ENCODE measurements at places on chromosomes 6 and 20.

- no peak for DNase-seq
These were observed 16.1 kb upstream of the SPACA1 start for GRCh38 chr6:88031550-88031949.

DNA sequence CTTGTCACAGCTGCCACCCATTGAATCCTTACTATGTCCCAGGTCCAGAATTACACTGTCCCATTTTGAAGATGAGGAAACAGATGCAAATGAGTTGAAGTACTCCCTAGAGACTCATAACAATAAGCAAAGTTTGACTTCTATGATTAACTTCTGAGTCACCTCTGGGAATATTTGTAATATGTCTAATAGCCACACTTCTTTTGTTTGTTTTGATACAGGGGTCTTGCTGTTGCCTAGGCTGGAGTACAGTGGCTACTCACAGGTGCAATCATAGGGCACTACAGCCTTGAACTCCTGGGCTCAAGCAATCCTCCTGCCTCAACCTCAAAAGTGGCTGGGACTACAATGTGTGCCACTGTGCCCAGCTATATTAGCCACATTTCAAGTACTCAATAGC, 11.4 kb upstream of the SOX12 start:
- no peak for DNase-seq

GRCh38 chr20:25535762-25536161, 49.6 kb downstream of the NINL start:
- no peak for DNase-seq

DNA sequence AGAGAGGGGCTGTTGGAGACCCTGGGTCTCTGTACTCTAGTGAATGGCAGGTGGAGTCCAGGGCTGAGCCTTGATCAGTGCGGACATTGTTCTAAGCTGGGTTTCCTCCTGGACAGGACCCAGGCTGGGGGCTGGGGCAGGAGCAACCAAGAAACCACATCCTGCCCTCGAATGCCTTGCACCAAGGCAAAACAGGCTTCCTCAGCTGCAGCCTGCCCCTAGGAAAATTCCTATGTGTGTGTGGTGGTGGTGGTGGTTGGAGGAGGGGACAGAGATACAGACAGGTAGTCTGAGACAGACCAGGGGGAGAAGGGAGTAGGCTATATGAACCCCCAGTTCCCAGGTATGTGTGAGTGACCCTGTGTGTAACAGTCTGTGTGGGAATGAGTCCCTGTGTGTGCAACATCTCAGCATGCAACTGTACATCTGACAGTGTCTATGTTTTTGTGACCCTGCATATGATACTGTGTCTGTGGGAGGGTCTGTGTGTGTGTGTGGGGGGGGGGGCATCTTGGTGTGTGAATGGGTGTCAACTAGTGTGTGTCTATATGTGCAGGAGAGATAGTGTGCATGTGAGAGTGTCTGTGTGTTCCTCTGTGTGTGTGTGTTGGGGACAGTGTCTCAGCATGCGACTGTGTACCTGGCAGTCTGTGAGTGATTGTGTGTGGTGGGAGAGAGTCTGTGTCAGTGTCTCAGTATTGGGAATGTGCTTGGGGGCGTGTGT, 3.0 kb downstream of the GLP1R start:
- no peak for DNase-seq

DNA sequence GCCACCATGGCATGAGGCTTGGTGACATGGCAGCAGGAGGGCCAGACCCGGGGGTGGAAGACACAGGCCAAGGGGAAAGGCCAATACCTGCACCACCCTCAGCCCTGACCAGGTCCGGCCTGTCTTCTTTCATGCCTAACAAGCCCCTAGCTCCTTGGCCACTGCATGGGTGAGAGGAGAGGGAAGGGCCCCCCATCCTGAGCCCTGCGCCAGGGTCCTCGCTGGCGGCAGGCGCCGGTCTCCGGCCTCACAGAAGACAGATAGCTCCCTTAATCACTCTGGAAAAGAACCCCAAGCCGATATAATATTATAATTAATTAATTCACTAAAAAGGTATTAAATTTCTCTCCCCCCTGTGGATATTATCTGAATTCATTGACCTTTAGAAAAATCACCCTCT, 41.4 kb downstream of the MDFI start:
- no peak for DNase-seq

DNA sequence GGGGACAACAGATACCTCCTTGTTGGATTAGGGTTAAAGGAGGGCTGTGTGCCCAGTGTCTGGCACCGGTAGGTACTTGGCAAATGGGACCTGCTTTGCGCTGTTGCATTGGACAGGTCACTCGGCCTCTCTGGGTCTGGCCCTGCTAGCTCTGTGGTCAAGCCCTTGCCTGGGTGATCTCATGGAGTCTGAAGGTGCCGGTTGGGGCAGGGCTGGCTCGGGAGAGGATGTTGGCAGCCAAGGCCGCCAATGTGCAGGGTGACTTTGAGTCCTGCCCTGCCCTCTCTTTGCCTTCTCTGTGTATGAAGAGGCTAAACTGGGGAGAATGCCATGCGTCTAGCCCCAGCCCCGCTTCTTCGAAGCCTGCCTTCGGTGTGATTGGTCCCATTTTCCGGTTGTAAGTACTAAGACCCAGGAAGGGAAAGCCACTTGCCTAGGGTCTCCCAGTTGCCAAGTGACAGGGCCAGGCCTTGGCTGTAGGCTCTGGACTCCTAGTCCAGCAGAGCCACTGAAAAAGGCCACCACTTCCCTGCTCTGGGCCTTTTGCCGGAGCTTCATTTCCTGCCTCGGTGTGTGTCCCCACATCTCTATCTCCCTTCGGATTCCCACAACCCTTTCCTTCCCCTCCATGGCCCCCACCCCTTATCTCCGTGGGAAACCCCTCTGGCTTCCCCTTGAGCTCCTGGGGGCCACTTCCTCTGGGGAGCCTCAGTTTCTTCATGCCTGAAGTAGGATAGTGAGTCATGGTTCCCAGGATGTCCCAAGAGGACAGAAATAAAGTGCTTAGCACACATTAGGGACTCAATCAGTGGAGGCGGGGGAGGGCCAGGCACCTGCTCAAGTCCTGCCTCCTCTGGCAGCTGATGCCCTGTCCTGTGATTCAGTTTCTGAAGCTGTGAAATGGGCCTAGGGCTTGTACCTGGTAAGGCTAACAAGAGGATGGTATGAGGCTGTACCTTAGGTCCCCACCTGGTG, 3.9 kb downstream of the SRC start:
- DNase-seq: no peak

GRCh38 chr20:31716818-31717477, 5.7 kb downstream of the BCL2L1 start:
- DNase-seq: no peak

DNA sequence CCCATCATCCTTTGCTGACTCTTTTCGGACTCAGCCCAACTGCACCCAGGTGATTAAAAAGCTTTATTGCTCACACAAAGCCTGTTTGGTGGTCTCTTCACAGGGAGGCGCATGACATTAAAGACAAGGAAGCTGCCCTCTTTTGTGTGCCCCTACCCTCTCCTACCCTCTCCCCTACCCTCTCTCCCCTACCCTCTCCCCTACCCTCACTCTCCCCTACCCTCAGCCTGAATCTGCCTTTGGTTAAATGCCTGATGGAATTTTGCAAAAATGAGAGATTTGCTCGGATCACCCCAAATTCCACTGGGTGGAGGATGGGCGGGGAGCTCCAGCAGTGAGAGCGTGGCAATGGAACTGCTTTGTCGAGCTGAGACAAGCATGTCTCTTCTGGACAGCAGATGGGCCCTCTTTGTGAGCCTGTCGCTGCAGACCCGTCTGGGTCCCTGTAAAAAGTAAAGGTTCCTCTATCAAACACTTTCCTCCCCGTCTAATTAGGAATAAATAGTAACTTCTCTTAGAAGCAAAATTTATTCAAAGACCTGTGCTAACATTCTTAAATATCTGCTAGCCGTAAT, 76.4 kb upstream of the MLN start:
- no peak for DNase-seq

DNA sequence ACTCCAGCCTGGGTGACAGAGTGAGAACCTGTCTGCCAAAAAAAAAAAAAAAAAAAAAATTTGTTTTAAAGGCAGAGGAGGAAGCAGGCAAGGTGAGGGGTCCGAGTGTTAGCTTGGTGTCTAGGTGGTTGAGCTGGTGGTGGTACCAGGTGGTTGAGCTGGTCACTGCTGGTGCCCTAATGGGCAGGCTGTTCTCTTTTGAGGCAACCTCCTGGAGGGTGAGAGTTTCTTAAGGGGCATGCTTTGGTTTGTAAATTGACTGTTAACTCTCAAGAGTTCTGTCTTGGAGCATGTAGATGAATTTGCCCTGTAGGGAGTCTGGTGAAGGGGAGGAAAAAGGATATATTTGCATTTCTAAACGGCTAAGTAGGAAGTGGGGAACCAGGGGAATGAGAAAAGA, 52.7 kb downstream of the BANF2 start:
- no peak for DNase-seq

DNA sequence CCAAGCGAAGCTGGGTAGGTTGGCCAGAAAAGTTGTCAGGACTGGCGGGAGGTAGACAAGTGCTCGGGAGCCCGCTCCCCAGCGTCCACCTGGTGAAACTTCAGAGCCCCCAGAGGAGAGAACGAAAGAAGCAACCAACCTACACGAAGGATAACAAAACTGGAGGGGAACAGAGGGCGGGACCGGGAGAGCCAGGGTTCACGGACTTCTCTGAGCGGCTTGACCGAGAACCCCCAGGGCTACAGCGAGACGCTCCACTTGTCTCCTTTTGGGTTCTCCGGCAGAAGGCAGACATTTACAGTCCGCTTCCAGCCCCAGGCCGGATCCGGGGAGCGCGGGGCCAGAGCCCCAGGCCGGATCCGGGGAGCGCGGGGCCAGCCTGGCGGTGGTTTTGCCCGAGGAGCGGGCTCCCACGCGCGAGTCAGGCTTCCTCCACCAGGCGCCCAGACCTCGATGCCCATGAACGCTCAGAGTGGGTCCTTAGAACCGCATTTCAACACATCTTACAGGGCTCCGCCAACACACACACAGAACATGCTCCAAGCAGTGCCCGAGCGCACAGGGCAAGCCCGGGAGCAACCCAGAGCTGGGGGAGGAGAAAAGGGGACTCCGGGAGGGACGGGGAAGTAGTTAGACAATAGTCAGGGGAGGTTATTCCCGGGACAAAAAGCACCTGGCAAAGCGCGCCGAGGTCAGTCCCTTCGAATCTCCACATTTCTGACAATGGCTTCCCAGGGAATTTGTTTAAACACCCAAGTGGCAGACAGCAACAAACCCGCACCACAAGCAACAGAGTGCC, 1.1 kb downstream of the PTPRK start:
- no peak for DNase-seq

GRCh38 chr6:23021487-23021886, 452.1 kb downstream of the HDGFL1 start:
- no peak for DNase-seq

- no peak for DNase-seq
These were observed 71.5 kb downstream of the FAM184A start for GRCh38 chr6:119006974-119007373.

GRCh38 chr6:35311390-35312075, 13.9 kb downstream of the DEF6 start:
- no peak for DNase-seq

Measured in T-helper 17 cell (primary cell).